ENCODE measurements at places on chromosomes 6 and 20. TPM values are rescaled to one million over a fixed set of nuclear protein-coding genes. Genes with fewer than 3 reads are reported as not detected.

Gene SLC35D3
- total RNA-seq, result not detected

Gene SOBP
- total RNA-seq, result 0.32 TPM

Gene LZTS3
- 1.3 TPM for total RNA-seq

Gene SLC44A4
- 2.9 TPM for total RNA-seq

Gene HCRTR2
- total RNA-seq, result not detected

Gene BAG2
- 0.24 TPM for total RNA-seq
